ENCODE measurements at places on chromosomes 11 and 22. TPM values are rescaled to one million over a fixed set of nuclear protein-coding genes. Genes with fewer than 3 reads are reported as not detected.

FXYD2 gene
- total RNA-seq = 0.98 TPM

BAIAP2L2 gene
- total RNA-seq = 59.1 TPM

KRTAP5-1 gene
- not detected for total RNA-seq

- DNase-seq = no peak
Measured at GRCh38 chr11:15057329-15057728, 16.1 kb upstream of the CALCB start.

DNA sequence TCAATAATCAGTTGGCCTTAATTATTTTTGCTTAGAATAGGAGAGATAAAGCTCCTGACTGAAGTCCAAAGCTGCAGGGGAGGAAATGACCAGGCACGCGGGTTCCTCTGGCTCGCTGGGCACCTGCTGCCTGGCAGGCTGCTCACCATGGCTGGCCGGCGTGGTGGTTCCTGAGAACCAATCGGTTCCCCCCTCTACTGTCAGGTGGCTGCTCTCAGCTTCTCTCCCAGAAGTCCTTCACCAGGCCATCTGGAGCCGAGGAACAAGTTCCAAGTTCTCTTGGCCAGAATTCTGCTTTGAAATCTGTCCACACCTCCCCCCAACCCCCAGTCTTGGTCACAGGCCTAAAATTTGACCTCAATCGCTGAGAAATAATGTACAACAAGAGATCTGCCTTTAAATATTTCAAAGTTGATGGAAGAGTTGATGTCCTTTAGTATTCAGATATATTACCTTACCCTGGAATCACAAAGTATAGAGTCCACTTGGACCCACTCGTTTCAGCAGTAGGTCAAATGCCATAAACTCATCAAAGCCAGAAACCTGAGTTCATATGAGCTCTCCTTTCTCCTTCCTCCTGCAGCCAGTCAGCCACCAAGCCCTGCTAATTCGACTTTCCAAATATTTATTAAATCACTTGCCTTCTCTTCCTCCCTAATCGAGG, 25.2 kb downstream of the EXPH5 start:
- DNase-seq = no peak

DNA sequence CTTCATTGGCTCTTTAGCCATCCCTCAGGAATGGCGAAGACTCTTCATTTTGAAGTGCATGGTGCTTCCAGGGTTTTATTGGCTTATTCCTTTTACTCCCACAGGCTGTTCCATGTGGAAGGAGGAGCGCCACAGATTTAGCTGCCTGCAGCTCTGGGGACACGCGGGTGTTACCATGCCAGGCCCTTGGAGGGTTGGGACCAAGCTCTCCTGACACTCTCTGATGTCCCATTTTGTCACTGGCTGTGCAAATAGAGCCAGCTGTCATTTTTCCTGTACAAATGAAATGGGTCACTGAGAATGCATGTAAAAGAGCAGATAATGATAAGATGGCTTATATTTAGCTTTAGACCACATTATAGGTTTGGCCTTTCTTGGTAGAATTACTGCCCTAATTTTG, 9.2 kb downstream of the THYN1 start:
- DNase-seq = no peak

DNA sequence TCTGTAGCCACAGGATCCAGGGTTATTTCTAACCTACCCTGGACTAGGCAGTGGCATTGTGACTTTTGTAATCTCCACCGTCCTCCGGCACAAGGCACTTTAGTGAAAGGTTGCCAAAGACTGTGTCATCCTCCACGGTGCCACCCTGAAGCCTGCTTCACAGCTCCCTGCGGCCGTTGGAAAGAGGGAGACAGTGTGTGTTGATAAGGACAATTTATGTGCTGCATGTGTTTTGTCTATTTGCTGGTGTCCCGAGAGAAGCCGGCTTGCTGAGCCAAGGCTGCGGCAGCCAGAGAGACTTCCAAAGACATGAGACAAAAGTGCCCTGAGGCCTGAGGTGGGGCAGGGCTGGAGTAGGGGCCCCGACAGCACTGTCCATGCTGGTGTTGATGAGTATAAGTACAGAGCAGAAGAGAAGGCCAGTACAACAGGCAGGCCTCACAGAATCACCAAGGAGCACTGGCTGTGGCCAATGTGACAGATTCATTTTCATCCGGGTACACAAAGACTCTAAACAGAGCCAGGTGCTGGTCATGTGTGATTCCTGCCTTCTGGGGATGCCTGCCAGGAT, 40.9 kb downstream of the GALNT18 start:
- DNase-seq = no peak

- DNase-seq = no peak
Measured at GRCh38 chr11:19766810-19767209, 54.2 kb downstream of the NAV2 start.

DNA sequence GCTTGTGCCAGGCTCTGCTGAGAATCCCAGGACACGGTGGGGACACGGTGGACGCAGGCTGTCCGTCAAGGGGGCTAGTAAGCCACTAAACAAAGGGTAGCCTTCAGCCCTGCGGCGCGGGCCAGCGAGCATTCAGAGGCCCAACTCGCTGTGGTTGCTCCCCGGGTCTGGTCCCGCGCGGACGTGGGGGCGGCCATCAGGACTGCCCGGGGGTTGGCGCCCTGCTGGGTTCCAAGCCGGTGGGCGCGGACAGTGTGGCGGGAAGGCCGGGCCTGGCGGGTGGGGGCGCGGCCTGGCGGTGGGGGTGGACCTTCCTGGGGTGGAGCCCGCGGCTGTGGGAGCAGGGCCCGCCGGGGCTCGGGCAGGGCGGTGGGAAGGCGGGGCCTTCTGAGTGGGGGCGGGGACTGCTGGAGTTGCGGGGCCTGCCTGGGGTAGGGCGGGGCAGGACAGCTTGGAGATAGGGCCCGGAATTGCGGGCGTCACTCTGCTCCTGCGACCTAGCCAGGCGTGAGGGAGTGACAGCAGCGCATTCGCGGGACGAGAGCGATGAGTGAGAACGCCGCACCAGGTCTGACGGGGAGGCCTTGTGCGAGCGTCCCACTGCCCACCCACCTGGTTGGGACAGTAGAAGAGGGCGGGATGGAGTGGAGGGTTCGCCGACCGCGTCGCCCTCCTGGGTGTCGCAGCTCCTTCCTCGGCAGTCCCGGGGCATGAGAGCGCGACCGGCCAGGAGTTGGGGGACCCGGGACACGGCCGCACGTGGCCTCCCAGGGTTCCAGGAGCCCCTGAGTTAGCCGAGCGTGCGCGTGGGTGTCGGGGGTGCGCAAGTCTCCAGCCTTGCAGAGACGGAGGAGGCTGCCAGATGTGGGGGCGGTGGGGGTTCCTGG, at the start of gene SERHL2:
SERHL2 (plus strand) TSS at position 482 of the 887 bp plus-strand sequence; CDS start at position 547, 65 bp downstream.
- peak; percentile 95 for DNase-seq
